ENCODE measurements at places on chromosomes 3 and 15. TPM values are rescaled to one million over a fixed set of nuclear protein-coding genes. Genes with fewer than 3 reads are reported as not detected.

LIPH gene
- 7.5 TPM for polyA plus RNA-seq

NANOGP8 gene
- polyA plus RNA-seq = not detected

GLT8D1 gene
- polyA plus RNA-seq = 79.9 TPM

- no peak for DNase-seq
These were observed 40.2 kb upstream of the TLE3 start for GRCh38 chr15:70137967-70138366.

GRCh38 chr15:70443486-70444273 is 319.7 kb downstream of the UACA start:
- DNase-seq = no peak

- DNase-seq = no peak
These were observed 38.4 kb downstream of the GTF2E1 start for GRCh38 chr3:120780977-120781376.

DNA sequence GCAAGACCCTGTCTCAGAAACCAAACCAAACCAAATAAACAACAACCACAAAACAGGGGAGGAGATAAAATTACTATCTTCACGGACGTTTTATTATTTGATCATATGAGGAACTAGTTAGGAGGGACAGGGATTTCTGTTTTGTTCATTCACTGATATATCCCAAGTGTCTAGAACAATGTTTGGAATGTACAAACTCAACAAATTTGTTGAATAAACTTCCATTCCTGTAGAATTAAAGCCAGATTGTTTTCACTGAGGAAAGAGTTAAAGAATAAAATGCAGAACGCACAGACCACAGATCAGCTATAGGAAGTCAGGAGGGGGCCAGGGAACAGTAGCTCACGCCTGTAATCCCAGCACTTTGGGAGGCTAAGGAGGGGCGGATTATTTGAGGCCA is 6.5 kb upstream of the STRC start:
- no peak for DNase-seq
